Cortex of kidney (tissue), 1 donor: ENCODE measurements at places on chromosomes 6 and 20.

DNA sequence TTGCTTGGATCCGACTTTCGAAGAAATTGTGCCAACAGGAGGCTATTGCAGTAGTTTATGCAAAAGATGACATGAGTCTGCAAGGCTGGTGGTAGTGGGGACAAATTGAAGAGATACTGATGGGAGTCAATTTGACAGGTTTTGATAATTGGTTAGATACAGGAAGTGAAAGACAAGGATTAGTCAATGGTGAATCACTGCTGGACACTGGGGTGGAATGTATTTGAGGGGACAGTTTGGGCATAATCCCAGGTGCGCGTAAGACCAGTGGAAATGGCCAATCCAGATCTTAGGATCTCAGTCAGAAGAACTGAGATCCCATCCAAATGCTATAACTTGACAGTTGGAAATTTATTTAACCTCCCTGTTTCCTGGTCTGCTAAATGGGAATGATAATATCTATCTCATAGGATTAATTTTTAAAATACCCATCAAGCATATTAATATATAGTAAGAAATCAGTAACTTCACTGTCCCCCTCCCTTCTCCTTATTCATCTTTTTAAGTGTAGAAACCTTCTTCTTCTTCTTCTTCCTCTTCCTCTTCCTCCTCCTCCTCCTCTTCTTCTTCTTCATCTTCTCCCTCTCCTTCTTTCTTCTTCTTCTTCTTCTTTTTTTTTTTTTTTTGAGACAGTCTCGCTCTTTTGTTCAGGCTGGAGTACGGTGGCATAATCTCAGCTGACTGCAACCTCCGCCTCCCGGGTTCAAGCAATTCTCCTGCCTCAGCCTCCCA, 30.9 kb upstream of the ERVFRD-1 start:
- no peak for DNase-seq

DNA sequence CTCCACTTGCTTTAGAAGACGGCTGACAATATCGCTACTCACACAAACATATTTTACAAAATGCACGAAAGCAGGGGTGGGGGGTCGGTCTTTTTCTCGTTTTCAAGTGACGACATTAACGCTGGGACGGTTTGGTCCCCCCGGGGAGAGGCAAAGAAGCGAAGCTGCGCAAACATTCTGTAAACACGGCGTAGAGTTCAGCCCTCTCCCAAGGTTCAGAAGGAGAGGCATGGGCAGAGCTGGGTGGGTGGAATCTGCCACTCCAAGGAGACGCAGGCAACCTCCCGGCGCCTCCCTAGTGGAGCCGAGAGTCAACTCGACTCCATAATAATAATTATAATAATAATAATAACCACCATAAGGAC, 2.4 kb downstream of the NKX2-2 start:
- DNase-seq, result no peak

DNA sequence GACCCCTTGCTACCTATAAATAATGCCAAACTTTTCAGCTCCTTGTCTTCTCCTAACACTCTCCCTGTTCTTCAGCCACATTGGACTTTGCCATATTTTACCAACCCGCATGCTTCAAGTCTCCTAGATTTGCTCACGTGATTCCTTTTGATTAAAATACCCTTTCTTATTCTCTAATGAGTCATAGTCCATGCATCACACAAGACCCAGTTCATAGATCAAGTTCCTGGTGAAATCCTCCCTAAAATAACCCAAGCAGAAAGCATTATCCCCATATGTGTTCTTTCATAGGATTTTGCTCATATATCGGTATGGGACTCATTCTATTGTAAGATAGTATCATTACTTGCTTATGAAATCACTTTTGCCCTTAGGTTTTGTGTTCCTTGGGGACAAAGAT, 108.9 kb upstream of the STXBP5 start:
- DNase-seq, result no peak

DNA sequence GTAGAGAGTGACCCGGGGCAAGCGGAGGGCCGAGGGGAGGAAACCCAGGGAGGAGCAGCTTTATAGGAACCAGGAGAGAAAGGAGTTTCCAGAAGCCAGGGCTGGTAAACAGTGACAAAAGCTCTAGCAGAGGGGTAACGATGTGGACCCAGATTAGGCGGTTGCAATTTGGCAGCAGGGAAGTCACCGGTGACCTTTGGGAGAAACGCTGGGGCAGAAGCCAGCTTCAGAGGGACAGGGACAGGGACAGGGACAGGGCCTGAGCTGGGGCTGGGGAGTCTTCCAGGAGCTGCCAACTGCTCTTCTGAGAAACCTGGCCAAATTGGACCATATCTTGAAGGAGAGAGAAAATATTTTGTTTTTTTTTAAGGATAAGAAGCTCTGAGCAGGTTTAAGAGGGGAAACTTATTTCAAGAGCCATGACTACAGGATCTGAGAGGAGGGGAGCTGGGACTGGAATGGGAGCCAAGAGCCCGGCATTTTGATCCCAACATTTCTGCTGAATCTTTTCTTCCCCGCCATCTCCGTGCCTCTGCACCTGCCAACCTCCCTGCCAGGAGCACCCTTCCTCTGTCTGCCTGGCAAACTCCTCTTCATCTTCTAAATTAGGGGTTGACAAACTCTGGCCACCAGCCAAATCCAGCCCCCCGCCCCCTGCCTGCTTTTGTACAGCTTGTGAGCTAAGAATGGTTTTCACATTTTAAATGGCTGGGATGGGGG, 22.6 kb upstream of the PREX1 start:
- no peak for DNase-seq

DNA sequence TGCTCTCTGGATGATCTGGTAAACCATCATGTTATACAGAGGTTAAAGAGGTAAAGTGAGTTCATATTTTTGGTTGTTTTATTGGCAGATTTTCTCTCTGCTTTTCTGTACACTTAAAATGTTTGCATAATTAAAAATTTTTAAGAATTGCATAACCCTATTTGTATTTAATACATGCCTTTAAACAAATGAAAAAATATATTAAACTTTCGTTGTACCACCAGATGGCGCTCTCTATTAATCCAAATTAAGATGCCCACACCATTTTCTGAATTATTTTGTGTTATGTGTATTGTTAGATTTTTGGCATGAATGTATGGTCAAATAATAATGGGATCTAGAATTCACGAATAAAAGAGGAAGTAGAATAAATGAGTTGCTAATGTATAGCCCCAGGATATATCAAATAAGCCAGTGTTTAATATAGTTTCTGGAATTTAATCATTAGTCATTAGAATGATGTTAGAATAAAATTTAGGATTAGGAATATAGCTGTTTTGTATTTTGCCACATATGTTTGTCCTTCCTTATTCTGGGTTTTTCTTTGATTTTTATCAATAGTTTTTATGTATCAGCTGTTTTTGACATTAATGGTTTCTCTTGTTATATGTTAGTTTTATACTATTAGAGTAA, 38.9 kb downstream of the SMAP1 start:
- DNase-seq, result no peak

DNA sequence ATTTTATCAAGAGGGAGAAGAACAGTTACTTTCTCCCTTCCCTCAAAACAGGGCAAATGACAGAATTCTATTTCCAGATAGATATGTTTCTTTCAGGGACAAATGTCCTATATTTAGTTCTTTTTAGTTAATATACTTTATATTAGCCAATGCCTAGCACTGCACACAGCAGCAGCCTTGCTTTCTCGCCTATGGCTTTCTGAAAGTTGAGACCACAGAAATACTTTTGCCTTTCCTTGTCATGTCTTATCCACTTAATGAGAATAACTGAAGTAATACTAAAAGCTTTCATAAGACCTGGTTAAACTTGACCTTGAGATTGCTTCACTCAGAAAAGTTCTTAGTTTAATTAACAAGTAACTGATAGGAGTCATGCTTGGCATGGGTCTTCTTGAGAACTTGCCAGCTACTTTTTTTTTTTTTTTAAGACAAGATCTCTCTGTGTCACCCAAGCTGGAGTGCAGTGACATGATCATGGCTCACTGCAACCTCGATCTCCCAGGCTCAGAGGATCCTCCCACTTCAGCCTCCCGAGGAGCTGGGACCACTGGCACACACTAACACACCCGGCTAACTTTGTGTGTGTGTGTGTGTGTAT, 159.3 kb downstream of the CDKAL1 start:
- no peak for DNase-seq

DNA sequence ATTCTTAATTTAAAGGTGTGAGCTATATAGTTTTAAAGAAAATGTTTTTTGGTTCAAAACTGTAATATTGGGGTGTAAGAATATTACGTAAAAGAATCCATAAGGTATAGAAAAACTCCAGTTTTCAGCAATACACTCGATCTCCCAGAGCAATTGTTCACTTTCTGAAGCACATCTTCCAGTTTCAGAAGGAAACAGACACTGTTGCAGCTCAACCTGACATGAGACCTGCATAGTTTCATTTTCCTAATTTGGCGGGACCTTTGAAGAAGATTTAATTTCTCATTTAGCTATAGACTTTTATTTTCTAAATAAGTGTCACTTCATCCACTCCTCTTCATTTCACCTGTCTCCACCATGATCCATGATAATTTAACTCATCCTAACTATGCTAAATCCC, 281.5 kb downstream of the HTR1B start:
- DNase-seq, result no peak

GRCh38 chr6:19835605-19836004, 1.6 kb upstream of the ID4 start:
- DNase-seq, result no peak

GRCh38 chr20:62133864-62134263, 9.3 kb downstream of the PSMA7 start:
- DNase-seq, result no peak

DNA sequence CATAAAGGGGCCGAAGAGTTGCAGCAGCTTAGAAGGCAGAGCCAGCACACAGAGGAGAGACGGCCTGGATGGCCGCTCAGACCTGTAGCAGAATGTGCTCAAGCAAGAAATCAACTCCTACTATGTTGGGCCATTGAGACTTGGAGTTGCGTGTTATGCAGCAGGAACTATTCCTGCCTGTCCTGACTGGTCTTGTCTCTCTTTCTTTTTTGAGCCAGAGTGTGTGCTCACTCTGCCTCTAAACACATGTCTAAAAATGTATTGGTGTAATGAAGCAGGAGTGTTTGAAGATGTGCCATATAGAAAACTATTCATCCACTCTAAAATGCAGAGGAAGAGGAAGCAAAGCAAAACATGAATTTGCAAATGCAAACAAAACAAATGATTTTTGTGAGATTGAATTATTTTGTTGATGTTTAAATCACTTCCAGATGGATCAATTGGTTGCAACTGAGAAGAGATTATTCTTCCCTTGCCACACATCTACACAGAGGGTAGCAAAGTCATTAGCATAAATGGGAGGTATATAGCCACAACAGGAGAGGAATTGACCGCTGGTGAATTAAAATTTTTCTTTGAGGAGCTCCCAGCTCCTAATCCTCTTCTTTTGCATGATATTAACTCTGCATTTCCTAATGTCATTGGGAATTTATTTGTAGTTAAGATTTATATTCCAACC, 20.4 kb upstream of the SYNJ2 start:
- no peak for DNase-seq

GRCh38 chr6:6723921-6724538, 135.5 kb downstream of the LY86 start:
- DNase-seq, result no peak

DNA sequence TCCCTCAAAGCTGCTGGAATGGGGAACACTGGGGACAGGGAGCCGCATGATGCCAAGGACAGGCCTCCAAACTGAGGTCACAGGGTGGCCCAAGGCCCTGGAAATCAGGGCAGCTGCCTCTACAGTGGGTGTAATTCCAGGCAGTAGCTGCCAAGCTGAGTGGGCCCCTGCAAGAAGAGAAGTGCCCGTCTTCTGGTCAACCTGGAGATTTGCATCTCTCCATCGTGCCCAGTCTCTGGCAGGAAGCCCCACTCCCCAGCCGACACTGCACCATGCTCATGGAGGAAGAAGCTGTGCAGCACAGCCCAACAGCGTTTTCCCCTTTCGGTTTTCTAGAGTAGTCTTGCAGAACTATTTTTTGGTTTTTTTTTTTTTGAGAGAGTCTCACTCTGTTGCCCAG, 2.2 kb upstream of the FAM209A start:
- DNase-seq, result no peak

GRCh38 chr6:110358553-110359160, 508 bp upstream of the METTL24 start:
- no peak for DNase-seq

- no peak for DNase-seq
These were observed 3.4 kb downstream of the SERPINB6 start for GRCh38 chr6:2967936-2968335.

GRCh38 chr6:87690441-87690840, 11.6 kb downstream of the AKIRIN2 start:
- no peak for DNase-seq

- DNase-seq, result no peak
These were observed 119.4 kb downstream of the AIG1 start for GRCh38 chr6:143179901-143180612.

DNA sequence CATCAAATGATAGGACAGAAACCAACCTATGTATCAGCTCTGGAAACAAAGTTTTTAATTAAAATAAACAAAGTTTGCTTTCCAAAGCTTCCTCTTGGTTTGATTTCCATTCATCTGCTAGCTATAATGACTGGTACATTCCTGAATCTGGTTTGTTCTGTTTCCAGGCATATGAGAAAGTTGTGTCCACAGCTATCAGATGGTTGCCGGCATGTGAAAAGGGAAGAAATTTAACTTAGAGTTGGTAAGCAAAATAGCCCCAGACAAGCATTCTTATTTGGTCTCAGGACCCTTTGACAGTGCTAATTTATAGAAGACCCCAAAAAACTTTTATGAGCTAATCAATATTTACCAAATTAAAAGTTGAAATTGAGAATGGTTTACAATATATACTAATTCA, 3.8 kb upstream of the RNF146 start:
- no peak for DNase-seq

DNA sequence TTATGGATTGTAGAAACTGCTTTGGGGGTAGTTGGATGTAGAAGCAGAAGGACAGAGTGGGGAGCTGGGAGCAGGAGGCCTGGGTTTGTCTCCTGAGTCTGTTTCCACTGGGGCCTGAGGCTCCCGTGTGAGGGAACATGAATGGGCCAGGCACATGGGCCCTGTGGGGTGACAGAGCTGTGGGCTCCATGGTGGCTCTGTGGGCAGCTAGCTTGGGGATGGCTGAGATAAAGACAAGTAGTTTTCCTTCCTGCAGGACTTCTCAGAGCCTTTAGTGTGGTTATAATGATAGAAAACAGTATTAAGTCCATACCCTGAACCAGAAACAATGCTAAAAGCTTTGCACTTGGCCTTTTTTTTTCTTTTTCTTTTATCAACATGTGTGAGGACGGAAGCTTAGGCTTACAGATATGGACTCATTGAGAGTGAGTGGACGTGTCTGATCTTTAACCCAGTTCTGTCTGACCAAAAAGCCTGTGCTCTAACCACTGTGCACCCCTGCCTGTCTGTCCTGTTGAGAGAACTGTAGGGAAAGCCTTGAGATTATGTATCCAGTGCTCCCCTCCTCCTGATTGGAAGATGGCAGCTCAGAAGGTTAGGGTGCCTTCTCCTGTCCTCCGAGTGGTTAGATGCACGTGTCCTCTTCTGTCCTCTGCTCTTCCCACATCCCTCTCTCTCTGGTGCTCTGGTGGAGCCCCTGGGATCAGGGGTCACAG, 98.3 kb downstream of the CDH26 start:
- no peak for DNase-seq

GRCh38 chr6:144768551-144769075, 483.5 kb downstream of the UTRN start:
- DNase-seq, result no peak

- no peak for DNase-seq
These were observed 4.8 kb upstream of the ZMYND8 start for GRCh38 chr20:47361057-47361915.

GRCh38 chr6:169961772-169962561, 210.5 kb downstream of the ERMARD start:
- DNase-seq, result no peak

- no peak for DNase-seq
These were observed 57.9 kb downstream of the VEGFA start for GRCh38 chr6:43827898-43828297.

- DNase-seq, result no peak
These were observed 137.8 kb upstream of the PHACTR1 start for GRCh38 chr6:12578751-12579150.
